NCI-H1694 treated with DMSO at 0.1 percent for 48 hours (cell line): ENCODE measurements at places on chromosomes 4 and X.

DNA sequence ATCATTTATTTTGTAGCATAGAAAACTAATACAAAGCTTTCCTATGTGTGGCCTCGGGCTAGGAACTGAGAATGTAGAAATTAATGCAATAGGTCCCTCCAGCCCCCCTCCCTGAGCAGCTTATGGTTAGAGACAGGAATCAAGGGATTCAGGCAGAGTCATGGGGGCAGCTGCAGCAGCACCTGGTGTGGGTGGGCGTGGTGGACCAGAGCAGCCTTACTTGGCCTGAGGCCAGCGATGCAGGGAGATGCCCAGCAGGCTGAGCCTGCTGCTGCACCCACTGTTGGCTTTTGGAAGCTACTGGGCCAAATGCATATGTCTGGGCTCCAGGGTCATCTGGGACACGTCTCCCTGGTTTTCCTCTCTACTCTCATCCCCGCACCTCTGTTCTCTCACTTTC, 74.0 kb downstream of the STK32B start:
- DNase-seq = no peak

DNA sequence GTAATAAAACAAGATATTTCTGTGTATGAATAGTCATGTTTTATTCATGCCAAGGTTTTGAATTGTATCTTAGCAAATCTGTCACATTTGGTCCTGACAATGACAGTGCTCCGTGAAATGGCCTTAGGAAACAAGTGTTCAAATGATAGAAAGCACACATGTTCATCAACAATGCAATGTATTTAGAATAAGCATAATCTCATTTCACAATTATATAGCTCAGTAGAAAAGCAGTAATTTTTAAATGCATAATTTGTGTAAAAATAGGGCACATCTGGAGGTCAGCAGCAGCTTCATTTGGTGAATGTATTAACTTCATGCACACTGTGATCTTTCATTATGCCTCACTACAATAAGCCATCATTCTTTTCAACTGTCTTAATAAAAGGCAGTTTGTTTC, 380.4 kb downstream of the GPM6A start:
- no peak for DNase-seq

DNA sequence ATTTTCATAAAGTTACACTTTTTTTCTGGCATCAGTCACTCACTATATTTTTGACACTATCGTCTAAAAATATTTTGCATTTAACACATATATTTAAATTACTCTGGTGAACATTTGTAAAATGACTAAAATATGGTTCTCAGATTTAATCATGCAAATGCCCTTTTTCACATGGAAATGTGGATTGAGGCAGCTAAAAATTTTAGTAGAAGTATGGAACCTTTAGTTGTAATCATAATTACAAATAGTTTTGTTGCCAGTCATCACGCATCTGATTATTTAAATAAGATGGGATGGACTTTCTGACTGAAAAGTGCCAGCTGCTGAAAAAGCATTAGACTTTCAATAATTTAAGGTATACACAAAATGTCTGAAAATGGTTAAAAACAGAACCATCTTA, 119.3 kb downstream of the PDHA2 start:
- DNase-seq = no peak

- no peak for DNase-seq
These were observed 592.0 kb downstream of the IQCM start for GRCh38 chr4:149223659-149224058.

DNA sequence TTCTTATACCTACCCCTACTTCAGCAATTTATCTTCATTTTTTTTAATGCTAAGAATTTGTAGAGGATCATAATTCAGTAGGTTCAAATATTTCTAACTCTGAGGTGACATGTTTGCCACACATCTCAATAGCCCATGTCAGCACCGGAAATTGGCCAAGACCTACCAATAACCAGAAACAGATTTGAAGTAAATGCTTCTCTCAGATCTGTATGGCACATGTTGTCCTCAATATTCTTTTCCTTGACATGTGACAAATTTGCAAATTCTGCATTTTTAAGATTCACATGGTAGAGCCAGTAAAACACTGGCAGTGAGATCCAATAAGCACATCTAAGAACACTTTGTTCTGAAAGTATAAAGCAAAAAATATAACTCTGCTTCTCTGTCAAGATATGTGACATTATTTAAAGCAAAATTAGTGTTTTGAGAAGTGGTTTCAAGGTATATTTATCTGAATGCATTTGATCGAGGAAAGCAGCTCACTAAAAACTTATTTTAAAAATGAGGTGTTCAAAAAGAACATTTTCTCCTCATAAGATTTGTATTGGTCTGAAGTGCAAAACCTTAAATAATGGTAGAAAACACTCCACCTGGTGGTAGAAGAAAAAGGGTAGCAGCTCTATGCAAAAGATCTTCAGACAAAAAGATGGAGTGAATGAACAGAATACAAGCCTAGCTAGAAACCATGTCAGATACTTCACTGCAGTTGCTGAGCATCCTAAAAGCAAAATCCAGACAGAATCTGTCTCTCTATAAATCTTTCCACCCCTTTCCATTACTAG, 513.8 kb upstream of the FAM241A start:
- DNase-seq = peak; percentile 7

GRCh38 chrX:77342004-77342403, 105.2 kb upstream of the FGF16 start:
- no peak for DNase-seq

- no peak for DNase-seq
These were observed 16.2 kb downstream of the STOX2 start for GRCh38 chr4:183921335-183921734.
